ENCODE measurements at places on chromosomes 11 and 22.

- DNase-seq, result no peak
Measured at GRCh38 chr11:104152941-104153505, 10.9 kb downstream of the PDGFD start.

- DNase-seq, result no peak
Measured at GRCh38 chr22:45207533-45207932, 33.2 kb downstream of the KIAA0930 start.

- DNase-seq, result no peak
Measured at GRCh38 chr22:17997456-17997855, 26.9 kb downstream of the MICAL3 start.

- DNase-seq, result peak; percentile 90
Measured at GRCh38 chr11:128458321-128458720, 129.0 kb downstream of the ETS1 start.

- DNase-seq, result no peak
Measured at GRCh38 chr11:60950933-60951605, 907 bp downstream of the SLC15A3 start.

GRCh38 chr11:104803776-104804175 is 94.5 kb downstream of the CASP12 start:
- no peak for DNase-seq

DNA sequence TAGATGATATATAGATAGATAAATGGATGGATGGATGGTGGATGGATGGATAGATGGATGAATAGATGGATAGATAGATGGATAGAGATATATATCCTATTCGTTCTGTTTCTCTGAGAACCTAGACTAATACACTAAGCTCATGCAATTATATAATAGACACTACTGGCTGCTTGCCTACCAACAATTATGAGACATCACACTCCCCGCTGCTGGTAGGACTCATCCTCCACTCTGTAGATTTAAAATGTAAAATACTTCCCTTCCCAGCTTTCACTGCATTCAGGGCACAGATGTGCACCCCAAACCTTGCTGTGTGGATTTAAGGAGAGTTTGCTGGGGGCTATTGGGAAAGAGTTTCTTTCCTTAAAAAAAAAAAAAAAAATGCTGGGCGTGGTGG is 28.3 kb upstream of the RCN1 start:
- no peak for DNase-seq

Measured in cardiac fibroblast (primary cell).